ENCODE measurements at places on chromosomes 13 and 19.
A peak's percentile ranks its signal among the peaks of the same experiment; 100 is the strongest.

- no peak for DNase-seq
These were observed 515 bp upstream of the ZNF324B start for GRCh38 chr19:58450856-58451357.

- DNase-seq, result no peak
These were observed 40.6 kb downstream of the TNFSF11 start for GRCh38 chr13:42614436-42615035.

DNA sequence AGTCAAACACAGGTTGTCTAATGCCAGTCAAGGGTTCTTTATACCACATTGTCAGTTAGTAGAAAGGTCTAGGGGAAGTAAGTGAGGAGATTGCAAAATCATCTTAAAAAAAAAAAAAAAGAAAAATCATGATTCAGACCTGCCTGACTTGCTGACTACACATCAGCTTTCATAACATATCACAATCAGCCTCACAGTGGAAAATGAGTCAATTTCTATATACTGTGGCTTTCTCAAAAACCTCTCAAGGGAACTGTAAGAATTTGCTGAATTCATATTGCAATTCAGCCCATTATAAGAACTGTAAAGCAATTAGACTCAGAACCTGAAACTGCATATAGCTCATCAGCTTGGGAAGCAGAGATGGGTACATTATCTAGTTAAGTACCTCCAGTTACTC is 75.3 kb upstream of the GPC6 start:
- DNase-seq, result no peak

- DNase-seq, result no peak
These were observed 24.6 kb downstream of the CCNE1 start for GRCh38 chr19:29836409-29836825.

- peak; percentile 9 for DNase-seq
These were observed 141.0 kb downstream of the RAP2A start for GRCh38 chr13:97574926-97575325.

GRCh38 chr13:112894673-112895481 is 74.1 kb upstream of the MCF2L start:
- DNase-seq, result no peak

DNA sequence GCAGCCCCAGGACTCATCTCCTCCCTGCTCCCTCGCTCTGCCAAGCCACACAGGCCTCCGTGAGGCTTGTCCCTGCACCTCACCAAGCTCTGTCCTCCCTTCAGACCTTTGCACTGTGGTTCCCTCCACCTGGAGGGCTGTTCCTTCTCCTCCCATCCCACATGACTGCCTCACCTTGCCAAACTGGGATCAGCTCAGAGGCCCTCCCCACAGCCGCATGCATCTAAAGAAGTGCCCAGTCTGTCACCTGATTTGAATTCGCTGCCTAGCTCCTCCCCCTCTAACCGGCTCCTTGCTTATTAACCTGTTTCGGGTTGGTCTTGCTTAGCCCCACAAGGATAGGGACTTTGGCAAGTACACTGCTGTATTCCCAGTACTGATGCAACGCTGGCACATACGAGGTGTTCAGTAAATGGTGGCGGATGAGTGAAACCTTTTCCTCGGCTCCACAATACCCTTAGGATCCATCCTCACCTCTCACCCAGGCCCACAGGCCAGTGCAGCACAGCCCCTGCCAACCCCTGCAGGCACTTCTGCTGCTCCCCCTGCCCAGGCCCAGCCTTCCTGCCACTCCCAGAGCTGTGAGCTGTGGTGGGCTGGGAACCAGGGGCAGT is 4.4 kb downstream of the AKT2 start:
- DNase-seq, result no peak

DNA sequence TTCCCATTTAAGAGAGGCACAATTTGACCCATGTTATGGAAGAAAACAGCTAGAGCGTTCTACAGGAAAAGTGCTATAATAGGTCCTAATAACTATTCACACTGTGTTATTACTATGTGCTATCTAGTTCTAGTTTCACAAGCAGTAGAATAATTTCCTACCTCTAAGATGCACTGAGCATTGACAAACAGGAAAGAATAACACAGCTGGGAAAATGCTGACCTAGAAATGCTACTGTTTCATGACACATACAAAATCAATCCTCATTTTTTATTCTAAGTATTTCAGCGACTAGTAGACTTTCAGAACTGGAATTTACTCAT is 259.5 kb downstream of the ITGBL1 start:
- no peak for DNase-seq

DNA sequence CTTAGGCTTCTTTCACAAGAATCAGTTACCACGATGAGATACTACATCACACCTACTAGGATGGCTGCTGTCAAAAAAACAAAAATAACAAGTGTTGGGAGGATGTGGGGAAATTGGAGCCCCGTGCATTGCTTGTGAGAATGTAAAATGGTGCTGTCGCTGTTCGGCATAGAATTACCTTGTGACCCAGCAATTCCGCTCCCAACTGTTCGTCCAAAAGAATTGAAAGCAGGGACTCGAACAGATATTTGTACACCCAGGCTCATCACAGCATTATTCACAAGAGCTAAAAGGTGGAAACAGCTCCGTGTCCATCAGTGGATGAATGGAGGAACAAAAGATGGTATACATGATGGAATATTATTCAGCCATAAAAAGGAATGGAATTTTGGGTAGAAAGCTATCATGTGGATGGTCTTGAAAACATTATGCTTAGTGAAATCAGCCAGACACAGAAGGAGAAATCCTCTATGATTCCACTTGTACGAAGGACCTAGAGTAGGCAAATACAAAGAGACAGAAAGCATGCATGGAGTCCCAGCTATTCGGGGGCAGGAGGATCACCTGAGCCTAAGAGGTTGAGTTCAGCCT is 23.4 kb downstream of the PAK4 start:
- DNase-seq, result no peak

DNA sequence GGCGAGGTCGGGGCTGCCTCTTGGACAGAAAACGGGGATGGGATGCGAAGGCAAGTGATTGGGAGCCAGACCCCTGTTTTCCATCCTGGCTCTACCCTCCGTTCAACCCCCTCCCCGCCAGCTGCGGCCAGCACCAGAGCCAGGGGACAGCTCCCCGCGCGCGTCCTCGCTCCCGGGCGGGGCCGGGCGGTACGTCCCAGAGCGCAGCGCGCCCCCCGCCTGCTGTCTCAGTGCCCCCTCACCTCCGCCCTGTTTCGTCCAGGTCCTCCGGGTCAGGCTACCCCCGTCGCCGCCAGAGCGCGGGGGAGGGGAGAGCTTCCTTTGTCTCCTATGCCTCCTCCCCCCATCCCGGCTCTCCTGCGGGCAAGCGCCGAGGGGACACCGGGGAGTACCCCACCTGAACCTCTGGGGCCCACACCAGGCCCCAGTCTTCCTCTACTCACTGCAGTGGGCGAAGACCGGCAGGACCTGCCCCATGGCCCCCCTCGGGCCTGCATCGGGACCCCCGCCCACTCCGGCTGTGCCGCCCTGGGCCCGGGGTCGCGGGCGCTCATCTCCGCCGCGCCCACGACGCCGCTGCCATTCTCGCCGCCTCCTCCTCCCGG is 396 bp downstream of the RTN2 start:
- DNase-seq, result peak; percentile 66

GRCh38 chr13:102484329-102484728 is 82.5 kb upstream of the FGF14 start:
- no peak for DNase-seq

GRCh38 chr13:31996601-31997000 is 35.0 kb upstream of the FRY start:
- no peak for DNase-seq

DNA sequence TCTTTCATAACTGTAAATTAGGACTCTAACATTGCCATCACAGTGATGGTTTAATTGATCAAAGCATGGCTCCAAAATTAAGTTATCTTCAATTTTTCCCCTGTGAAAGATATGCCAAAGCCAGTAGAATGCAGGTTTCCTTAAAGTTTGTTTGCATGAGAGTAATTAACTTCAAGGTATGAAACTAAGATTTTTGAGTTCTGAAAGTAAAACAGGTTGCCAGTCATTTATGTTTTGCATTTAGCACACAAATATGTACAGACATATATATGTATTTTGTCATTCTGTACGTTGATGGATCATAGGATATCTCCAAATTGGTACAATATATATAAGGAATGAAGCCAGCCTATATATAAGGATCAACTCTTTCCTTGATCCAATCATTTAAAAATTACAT is 23.6 kb upstream of the NDFIP2 start:
- no peak for DNase-seq

- DNase-seq, result no peak
These were observed 190.0 kb downstream of the HS6ST3 start for GRCh38 chr13:96279904-96280303.

- no peak for DNase-seq
These were observed 31.6 kb upstream of the TFDP1 start for GRCh38 chr13:113552786-113553434.

GRCh38 chr19:33396701-33397535 is 23.4 kb downstream of the CEBPG start:
- no peak for DNase-seq

- DNase-seq, result no peak
These were observed 57.1 kb downstream of the GPALPP1 start for GRCh38 chr13:45046445-45046844.

GRCh38 chr19:28727480-28728159 is 485.3 kb downstream of the UQCRFS1 start:
- no peak for DNase-seq

DNA sequence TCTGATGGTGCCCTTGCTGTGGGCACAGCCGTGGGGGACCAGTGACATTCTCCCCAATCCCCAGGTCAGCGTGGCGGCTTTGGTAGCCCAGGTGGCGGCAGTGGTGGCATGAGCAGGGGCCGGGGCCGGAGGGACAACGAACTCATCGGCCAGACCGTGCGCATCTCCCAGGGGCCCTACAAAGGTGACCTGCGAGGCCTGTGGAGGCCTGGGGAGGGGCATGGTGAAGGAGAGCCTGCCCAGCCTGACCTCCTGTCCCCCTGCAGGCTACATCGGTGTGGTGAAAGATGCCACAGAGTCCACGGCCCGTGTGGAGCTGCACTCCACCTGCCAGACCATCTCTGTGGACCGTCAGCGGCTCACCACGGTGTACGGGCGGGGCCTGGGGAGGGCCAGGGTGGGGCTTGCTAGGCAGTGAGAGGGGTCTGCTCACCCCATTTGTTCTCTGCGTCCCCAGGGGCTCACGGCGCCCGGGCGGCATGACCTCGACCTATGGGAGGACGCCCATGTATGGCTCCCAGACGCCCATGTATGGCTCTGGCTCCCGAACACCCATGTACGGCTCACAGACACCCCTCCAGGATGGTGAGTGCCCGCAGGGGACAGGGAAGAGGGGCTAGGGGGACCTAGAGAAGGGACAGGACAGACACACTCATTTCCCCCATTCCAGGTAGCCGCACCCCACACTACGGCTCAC is 7.7 kb upstream of the TIMM50 start:
- no peak for DNase-seq

GRCh38 chr19:31770223-31770622 is 421.0 kb upstream of the TSHZ3 start:
- no peak for DNase-seq

GRCh38 chr19:7636691-7637373 is at the start of gene STXBP2:
TSS of gene STXBP2 (plus strand) at chr19:7637110. CDS start at chr19:7637150, 40 bp downstream.
- DNase-seq, result peak; percentile 85

GRCh38 chr13:110259651-110260050 is 47.3 kb downstream of the COL4A1 start:
- no peak for DNase-seq

DNA sequence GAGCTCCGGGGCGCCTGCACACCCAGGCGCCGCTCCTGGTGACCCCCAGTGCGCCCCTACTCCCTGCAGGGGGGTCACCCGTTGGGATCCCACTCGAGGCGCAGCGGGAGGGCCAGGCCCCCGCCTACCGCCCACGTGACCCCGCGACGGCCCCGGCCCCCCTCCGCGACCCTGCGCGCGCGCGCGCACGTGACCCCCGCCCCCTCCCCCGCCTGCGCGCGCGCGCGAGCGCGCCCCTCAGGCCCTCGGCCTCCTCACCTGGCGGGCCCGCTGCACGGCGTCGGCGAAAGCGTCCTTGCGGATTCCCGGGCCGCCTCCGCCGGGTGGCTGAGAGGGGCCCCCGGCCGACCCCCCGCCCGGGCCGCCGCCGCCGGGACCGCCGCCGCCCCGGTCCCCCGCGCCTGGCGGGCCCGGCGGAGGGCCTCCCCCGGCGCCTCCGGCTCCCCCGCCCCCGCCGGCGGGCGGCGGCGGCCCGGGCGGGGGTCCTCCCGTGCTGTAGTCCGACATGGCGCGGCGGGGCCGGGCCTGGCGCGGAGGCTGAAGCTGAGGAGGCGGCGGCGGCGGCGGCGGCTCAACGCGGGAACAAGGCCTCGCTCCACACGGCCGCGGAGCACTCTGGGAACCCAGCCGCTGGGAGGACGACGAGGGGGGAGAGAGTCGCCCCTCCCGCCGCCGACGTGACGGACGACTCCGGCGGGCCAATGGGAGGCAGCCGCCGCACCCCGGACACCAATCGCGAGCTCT is at the start of gene KHSRP:
Gene KHSRP, minus strand, starts transcription at position 617 of the 744 bp plus-strand sequence. Its CDS starts 110 bp downstream, at position 507.
- DNase-seq, result no peak

DNA sequence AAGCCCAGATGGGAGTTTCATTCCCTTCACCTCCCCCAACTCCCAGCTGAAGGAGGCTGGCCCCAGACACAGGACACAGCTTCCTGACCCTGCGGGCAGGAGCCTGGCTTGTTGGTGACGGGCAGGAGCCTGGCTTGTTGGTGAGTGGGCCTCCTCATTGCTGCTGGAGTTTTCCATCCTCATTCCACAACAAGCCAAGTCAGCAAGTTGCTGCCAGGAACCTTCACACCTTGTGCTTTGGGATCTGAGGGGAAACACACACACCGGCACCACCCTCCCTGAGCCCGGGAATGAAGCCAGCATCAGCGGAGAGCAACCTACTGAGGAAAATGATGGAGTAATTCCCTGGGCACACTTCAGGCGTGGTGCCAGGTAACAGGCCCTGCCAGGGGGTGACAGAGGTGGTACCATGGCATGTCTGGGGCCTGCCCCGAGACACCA is 74.9 kb downstream of the ALOX5AP start:
- no peak for DNase-seq

DNA sequence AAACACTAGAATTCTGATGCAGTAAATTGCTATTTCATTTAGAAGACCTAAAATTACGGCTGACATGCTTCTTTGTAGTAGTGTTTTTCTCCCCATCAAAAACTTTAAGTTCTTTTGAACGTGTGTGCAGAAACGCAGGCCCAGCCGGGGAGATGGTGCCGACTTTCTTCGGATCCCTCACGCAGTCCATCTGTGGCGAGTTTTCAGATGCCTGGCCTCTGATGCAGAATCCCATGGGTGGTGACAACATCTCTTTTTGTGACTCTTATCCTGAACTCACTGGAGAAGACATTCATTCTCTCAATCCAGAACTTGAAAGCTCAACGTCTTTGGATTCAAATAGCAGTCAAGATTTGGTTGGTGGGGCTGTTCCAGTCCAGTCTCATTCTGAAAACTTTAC is 98.3 kb downstream of the TNFRSF19 start:
- DNase-seq, result no peak

- no peak for DNase-seq
These were observed 14.2 kb downstream of the TSHZ3 start for GRCh38 chr19:31334849-31335624.

- no peak for DNase-seq
These were observed 826 bp upstream of the BSG start for GRCh38 chr19:571566-571974.

Measured in HuH-7 (cell line).